Thyroid gland (tissue), 4 donors: ENCODE measurements at places on chromosomes 11 and 22. TPM values are rescaled to one million over a fixed set of nuclear protein-coding genes. Genes with fewer than 3 reads are reported as not detected.
A peak's percentile ranks its signal among the peaks of the same experiment; 100 is the strongest.

Gene IL18
- total RNA-seq = 5.8 TPM

Gene LINC01488
- total RNA-seq = not detected

DNA sequence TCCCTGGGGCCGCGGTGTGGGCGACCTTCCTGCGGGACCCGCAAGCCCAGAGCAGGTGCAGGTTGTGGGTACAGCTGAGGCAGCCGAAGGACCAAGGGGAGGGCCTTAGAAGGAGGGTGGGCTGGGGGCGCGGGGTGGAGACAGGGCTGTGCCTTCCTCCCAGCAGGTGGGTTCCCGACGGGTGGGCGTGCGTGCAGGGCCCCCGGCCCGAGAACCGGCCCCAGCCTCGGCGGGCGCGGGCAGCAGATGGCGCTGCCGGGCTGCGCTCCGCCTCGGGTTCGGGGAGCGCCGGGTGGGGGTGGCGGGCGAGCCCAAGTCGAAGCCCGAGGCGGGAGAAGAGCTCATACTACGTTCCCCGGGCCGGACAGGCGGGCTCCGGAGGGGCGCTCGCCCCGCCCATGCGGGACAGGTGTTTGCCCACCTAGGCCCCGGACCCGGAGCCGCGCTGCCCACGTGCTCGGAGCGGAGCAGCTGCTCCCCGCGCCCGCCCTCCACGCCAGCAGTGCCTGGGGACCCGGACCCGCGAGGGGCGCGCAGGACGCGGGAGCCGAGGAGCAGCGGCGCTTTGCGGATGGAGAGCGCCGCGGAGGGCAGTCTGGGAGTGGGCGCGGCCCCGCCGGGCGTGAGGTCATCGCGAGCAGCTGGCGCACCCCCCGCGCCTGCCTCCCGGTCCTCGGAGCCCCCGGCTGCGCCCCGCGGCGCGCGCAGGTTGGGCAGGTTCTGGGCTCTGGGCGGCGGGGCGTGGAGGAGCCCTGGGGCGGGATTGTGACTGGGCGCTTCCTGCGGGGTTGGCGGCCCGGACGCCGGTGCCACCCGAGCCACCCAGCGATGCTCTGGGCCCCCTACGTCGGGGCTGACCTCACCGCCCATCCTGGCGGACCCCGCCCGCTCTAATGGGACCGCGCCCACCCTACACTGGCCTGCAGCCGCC, 25.3 kb downstream of the DUSP8 start:
- peak overlapping the region; percentile 88 for H3K27ac ChIP-seq
- H3K4me1 ChIP-seq = peaks cover 32% of the 10 kb centered on the region
- DNase-seq = peak; percentile 68

DNA sequence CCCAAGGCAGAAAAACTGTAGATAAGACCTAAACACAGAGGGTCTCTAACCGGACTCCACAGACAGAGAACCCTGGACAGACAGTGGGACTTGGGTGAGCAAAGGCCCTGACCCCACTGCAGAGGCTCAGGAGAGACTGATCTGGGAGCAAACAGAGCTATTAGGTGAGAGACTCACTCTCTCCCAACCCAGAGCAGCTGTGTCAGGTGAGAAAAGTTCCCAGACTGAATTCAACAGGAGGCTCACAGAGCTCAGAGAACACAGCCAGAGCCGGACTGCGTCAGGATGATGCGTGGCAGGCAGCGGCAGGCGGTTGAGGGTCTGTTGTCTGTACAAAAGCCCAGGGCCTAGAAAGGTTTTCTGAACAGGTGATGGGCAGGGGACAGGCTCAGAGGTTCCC, 5.5 kb downstream of the RFPL2 start:
- no peaks in the 10 kb centered on the region for H3K27me3 ChIP-seq
- no peak overlapping the region for H3K4me3 ChIP-seq
- DNase-seq = no peak

Gene THYN1
- total RNA-seq = 50.8 TPM

DNA sequence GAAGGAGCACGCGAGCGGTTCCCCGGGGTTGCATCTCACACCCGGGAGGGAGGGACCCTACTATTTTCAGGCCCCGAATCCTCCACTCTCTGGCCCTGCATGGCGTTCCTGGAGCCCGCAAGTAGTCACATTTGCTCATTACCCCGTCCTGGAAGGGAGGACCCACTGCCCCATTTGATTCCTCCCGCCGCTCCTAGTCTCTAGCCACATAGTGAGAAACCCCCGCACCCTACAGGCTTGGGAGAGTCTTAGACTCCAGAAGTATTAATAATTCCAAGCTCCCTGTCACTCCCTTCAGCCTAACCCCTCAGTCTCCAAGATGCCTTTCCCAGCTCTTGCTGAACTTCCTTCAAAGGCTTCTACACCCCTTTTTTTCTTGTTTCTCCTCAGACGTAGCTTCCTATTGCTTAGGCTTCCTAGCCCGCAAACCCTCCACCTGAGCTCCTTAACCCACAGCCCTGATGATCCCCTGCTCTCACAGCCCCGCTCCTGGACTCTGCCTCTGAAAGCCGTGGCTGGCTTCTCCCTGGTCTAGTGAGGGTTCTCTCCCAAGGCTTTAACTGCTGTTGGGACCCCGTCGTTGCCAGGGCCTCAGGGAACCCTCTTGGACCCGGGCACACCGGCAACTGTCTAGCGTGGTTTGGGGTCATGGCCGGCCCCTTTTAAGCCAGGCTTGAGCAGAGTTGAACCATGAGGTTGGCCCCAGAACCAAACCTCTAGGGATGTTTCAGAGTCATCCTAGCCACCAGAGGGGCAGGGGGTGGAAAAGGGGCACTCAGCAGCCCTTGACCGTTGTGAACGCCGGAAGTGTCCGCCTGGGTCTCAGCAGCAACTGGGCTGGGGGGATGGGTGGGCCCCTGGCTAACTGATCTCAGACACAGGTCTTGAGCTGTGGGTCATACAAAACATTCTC, 862 bp downstream of the GGA1 start:
- no peaks in the 10 kb centered on the region for H3K27me3 ChIP-seq
- no peaks in the 10 kb centered on the region for H3K36me3 ChIP-seq
- peak overlapping the region; percentile 91 for H3K27ac ChIP-seq
- peak overlapping the region; percentile 71 for H3K4me3 ChIP-seq

Gene SLC22A25
- not detected for total RNA-seq

Gene APLNR
- total RNA-seq = 6.1 TPM

GRCh38 chr22:50049299-50050195, 8.6 kb downstream of the TTLL8 start:
- no peak for DNase-seq
- no peaks in the 10 kb centered on the region for H3K27me3 ChIP-seq
- no peak overlapping the region for H3K4me3 ChIP-seq
- H3K4me1 ChIP-seq = no peaks in the 10 kb centered on the region
- no peak overlapping the region for H3K27ac ChIP-seq

Gene CCDC82
- 24.8 TPM for total RNA-seq

DNA sequence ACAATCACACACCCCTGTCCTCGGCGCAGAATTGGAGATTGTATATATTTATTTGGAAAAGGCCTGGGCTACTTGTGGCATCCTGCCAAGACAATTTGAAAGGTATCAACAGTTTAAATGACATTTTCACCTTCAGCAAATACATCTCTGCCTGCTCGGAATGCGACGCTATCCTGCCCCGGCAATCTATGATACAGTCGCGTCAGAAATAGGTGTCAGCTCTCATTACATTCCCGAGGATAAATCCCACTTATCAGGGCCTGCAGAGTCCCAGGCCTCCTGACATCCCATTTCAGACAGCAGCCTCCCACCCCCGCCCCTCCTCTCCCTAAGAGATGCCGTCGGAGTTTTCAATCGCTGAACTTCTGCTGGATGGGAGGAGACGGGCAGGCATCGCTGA, 114.7 kb downstream of the BRD1 start:
- no peak for DNase-seq
- H3K27ac ChIP-seq = no peak overlapping the region
- H3K36me3 ChIP-seq = no peaks in the 10 kb centered on the region
- no peaks in the 10 kb centered on the region for H3K27me3 ChIP-seq
- no peak overlapping the region for H3K4me3 ChIP-seq
- H3K4me1 ChIP-seq = no peaks in the 10 kb centered on the region

- no peak overlapping the region for H3K27ac ChIP-seq
- H3K4me1 ChIP-seq = no peaks in the 10 kb centered on the region
- DNase-seq = no peak
- no peak overlapping the region for H3K4me3 ChIP-seq
- no peaks in the 10 kb centered on the region for H3K27me3 ChIP-seq
- H3K36me3 ChIP-seq = no peaks in the 10 kb centered on the region
Observed at GRCh38 chr11:69337211-69337721, 43.3 kb downstream of the MYEOV start.

DNA sequence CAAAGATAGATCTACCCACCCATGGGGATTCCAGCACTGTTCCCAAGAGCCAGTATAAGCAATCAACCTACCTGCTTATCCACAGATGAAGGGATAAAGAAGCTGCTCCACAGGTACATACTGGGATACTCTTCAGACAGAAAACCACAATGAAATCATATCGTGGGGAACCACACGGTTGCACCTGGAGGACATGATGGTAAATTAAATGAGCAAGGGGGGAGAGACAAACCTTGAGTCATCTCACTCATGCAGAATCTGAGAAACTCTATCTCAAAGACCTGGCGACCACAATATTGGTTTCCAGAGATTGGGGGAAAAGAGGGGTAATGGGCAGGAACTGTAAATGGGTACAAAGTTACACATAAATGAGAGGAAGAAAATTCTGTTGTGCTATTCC, 14.5 kb downstream of the RGL4 start:
- no peak overlapping the region for H3K27ac ChIP-seq
- DNase-seq = no peak
- H3K4me1 ChIP-seq = no peaks in the 10 kb centered on the region
- no peaks in the 10 kb centered on the region for H3K27me3 ChIP-seq
- peaks cover 49% of the 10 kb centered on the region for H3K36me3 ChIP-seq

GRCh38 chr11:73559743-73560142, 38.2 kb downstream of the FAM168A start:
- no peak overlapping the region for H3K27ac ChIP-seq
- no peaks in the 10 kb centered on the region for H3K36me3 ChIP-seq
- H3K27me3 ChIP-seq = no peaks in the 10 kb centered on the region
- DNase-seq = no peak
- no peak overlapping the region for H3K4me3 ChIP-seq

DNA sequence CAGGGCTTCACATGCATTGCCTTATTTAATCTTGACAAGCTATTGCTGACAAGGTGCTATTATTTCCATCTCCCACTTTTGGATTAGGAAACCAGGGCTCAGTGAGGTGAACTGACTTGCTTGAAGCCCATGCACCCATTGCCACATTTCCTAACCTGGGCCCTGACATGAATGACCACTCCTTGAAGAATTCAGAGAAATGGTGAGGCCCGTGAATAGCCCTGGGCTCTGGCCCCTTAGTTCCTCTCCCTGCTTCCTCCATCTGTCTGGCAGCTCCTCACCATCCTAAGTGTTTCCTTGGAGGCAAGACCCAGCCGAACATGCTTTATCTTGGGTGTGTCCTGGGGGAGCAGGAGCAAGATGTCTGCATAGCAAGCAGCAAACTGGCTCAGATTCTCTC, 56.1 kb upstream of the NECTIN1 start:
- H3K36me3 ChIP-seq = no peaks in the 10 kb centered on the region
- no peaks in the 10 kb centered on the region for H3K27me3 ChIP-seq
- H3K27ac ChIP-seq = no peak overlapping the region
- no peaks in the 10 kb centered on the region for H3K4me1 ChIP-seq

DNA sequence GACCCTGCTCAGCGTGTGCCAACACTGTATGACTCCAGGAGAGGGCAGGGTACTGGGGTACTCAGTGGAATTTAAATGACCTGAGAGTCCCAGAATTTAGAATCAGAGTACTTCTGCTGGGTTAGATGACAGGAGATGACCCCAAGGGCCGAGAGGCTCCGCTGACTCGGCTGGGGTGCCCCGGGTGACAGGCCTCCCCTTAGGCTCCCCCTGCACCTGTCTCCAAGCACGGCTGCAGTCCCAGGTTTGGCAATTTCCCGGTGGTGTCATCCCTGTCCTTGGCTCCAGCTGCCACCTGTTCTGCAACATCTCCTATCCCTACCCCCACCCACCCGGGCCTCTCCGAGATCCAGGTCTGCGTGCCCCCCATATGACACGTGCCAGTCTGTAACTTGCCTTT, 1.3 kb downstream of the ACTN3 start:
- no peak for DNase-seq
- no peaks in the 10 kb centered on the region for H3K36me3 ChIP-seq
- H3K4me1 ChIP-seq = peaks cover 16% of the 10 kb centered on the region
- no peaks in the 10 kb centered on the region for H3K27me3 ChIP-seq
- H3K4me3 ChIP-seq = no peak overlapping the region

DNA sequence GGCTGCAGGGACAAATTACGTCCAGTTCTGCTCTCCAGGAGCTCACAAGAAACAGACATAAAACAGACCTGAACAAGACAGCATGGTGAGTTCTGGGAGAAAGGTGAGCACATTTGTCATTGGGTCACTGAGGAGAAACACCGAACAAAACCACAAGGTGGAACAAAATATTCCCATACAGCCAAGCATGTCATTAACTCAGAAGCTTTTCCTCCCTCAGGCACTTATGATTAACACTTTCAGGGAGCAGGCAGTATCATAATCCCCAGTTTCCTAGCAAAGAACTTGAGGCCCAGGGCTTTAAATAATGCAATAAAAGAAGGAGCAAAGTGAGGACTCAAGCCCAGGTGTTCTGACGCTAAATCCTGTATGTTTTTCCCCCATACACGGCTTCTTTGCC, 43.0 kb downstream of the P4HA3 start:
- no peak overlapping the region for H3K4me3 ChIP-seq
- H3K27me3 ChIP-seq = no peaks in the 10 kb centered on the region
- no peak overlapping the region for H3K27ac ChIP-seq
- no peaks in the 10 kb centered on the region for H3K36me3 ChIP-seq
- H3K4me1 ChIP-seq = peaks cover 17% of the 10 kb centered on the region

Gene SMTNL1
- total RNA-seq = not detected

- no peak overlapping the region for H3K27ac ChIP-seq
- DNase-seq = no peak
- no peak overlapping the region for H3K4me3 ChIP-seq
- peaks cover 25% of the 10 kb centered on the region for H3K4me1 ChIP-seq
- H3K36me3 ChIP-seq = no peaks in the 10 kb centered on the region
Observed at GRCh38 chr11:128448981-128449713, 138.2 kb downstream of the ETS1 start.

Gene CHADL
- 5.1 TPM for total RNA-seq

GRCh38 chr11:69312453-69313404, 18.8 kb downstream of the MYEOV start:
- DNase-seq = no peak
- H3K27me3 ChIP-seq = no peaks in the 10 kb centered on the region
- H3K36me3 ChIP-seq = no peaks in the 10 kb centered on the region

DNA sequence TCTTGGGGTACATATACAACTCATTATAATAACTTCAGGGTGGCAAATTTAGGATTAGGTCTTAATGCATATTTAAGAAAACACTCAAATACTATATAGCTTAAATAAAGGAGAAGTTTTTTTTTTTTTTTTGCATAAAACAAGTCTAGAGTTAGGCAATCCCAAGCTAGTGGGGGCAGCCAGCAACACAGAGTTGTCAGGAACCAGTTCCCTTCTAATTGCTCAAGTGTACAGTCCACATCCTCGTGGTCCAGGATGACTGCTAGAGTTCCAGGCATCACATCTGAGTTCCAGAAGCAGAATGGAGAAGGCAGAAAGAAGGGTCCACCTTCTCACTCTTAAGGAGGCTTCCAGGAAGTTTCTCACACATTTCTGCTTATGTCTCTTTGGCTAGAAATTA, 261.9 kb upstream of the PLET1 start:
- DNase-seq = no peak
- no peak overlapping the region for H3K27ac ChIP-seq
- H3K4me3 ChIP-seq = no peak overlapping the region
- H3K27me3 ChIP-seq = no peaks in the 10 kb centered on the region
- H3K4me1 ChIP-seq = peaks cover 9% of the 10 kb centered on the region
- no peaks in the 10 kb centered on the region for H3K36me3 ChIP-seq

GRCh38 chr22:30187529-30188407, 58.8 kb downstream of the LIF start:
- peaks cover 11% of the 10 kb centered on the region for H3K4me1 ChIP-seq
- H3K4me3 ChIP-seq = no peak overlapping the region
- no peaks in the 10 kb centered on the region for H3K36me3 ChIP-seq
- no peak for DNase-seq
